ENCODE measurements at places on chromosomes 12 and 14.
A peak's percentile ranks its signal among the peaks of the same experiment; 100 is the strongest.

- DNase-seq = no peak
Measured at GRCh38 chr14:77598366-77599070, 17.9 kb downstream of the SPTLC2 start.

GRCh38 chr12:33942172-33942571, 80.1 kb upstream of the ALG10 start:
- DNase-seq = no peak

DNA sequence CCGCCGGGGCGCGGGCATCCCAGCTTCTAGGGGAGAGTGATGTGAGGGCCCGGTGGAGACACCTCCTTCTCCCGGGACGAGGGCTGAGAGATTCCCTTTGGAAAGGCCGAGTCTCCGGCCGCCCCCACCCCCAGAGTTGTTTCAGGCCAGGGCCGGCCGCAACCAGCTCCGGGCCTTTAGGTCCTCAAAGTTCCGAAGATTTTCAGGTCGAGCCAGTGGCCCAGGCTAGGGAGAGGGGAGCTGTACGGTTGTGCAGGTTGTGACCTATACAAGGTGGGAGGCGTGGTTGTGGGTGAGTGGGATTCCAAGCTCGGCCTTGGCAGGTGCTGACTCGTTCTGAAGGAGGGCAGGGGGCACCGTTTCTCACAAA, 18.4 kb upstream of the ANKRD33 start:
- no peak for DNase-seq

GRCh38 chr14:64663174-64663573, 41.0 kb upstream of the PLEKHG3 start:
- no peak for DNase-seq

DNA sequence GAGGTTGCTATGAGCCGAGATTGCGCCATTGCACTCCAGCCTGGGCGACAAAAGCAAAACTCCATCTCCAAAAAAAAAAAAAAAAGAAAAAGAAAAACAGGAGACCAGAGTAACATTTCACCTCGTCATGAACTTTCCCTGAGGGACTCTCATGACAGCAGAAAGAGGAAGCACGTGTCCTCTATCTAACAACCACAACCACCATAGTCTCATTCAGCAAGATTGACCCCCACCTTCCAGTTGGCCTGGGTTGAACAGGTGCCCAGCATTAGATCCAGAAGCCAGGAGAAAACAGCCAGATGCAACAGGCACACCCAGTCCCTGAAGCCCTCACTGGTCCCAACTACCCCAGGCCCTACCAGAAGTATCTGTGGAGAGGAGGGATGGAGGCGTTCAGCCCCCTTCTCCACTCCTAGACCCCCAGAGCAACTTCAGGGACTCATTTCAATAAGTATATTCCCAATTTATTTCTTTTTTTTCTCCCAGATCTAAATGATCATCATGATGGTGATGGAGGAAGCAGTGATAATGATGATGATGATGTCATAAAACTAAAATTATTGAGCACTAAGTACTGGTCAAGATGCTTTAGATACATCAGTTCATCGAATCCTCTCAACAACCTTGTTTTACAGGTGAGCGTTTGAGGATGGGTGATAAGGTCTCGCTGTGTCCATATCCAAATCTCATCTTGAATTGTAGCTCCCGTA, 235.0 kb downstream of the EFCAB11 start:
- DNase-seq = no peak

GRCh38 chr14:73289308-73289707, 52.0 kb downstream of the PAPLN start:
- no peak for DNase-seq

GRCh38 chr12:94873734-94874517, 129.6 kb downstream of the NDUFA12 start:
- no peak for DNase-seq

- no peak for DNase-seq
Measured at GRCh38 chr12:25242981-25243679, 7.6 kb downstream of the KRAS start.

GRCh38 chr12:25130741-25131188, 64.2 kb downstream of the DNAI7 start:
- no peak for DNase-seq

- DNase-seq = no peak
Measured at GRCh38 chr12:56873382-56873781, 60.8 kb downstream of the SDR9C7 start.

DNA sequence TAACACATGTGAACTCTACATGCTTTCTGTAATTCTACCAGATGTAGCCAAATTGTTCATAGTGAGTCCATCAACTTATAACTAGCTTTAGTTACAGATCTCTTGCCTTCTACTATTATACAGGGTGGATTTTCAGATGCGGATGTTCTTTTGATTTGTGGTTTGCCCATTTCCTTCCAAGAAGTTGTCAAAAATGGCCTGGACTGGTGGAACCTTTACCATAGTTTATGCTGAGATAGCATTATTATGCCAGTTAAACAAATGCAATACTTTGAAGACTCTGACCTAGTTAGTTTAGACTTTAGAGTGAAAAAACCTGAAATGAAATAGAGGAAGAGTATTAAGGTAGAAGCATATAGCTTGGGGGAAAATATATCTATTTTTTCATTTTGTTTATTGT, 27.4 kb upstream of the CFL2 start:
- DNase-seq = no peak

DNA sequence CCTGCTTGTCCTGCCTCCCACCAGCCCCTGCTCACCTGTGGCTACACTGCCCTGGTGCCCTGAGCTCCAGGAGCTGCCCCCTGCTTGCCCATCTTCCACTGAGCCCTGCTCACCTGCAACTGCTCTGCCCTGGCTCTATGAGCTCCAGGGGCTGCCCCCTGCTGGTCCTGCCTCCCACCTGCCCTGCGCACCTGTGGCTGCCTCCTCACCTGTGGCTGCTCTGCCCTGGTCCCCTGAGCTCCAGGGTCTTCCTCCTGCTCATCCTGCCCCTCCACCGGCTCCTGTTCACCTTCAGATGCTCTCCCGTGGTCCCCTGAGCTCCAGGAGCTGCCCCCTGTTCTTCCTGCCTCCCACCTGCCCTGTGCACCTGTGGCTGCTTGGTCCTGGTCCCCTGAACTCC, 247.6 kb downstream of the TMEM121 start:
- no peak for DNase-seq

GRCh38 chr14:61608245-61609165, 86.8 kb upstream of the HIF1A start:
- no peak for DNase-seq

- peak; percentile 33 for DNase-seq
Measured at GRCh38 chr12:111444314-111444924, 38.7 kb downstream of the SH2B3 start.

DNA sequence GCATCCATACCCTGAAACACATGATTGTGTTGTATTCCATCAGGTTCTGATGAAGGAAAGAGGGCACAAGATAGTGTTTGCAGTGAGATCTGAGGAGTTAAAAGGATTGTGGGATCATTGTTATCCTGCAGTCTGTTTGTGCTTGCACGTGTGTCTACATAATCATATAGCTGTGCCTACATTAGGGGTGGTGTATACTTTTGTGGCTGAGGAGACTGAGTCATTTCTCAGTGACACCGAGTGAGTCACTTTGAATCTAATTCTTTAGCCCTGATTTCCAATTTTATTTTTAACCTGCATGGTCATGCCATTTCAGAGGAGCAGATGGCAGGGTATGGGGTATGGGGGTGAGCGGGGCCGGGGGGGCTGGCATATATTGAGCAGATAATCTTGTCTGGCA, 133.2 kb downstream of the ANO4 start:
- no peak for DNase-seq

GRCh38 chr12:3161861-3162260, 84.7 kb downstream of the TSPAN9 start:
- no peak for DNase-seq

DNA sequence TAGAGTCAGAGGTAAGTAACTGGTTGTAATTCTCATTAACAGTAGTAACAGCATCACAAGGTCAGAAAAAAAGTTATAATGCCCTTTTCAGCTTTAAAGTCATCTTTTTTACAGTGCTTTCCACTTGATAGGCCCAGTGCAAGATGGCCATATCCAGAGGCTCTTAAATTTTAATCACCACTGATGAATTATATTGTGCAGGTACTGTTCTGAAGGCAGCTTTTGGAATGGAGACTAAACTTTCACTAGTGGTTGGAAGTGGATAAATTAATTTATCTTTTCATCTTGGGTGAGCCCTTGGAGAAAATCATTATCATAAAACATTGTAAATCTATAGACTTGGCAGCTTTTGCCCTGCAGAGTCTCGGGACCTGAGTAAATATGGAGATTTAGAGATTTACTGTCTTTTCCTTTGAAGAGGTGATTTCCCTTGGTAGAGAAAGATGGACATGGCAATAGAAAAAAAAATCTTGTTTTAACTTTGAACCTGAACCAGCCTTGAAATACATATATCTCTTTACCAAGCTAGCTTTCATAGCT, 969.1 kb upstream of the NOVA1 start:
- DNase-seq = no peak

DNA sequence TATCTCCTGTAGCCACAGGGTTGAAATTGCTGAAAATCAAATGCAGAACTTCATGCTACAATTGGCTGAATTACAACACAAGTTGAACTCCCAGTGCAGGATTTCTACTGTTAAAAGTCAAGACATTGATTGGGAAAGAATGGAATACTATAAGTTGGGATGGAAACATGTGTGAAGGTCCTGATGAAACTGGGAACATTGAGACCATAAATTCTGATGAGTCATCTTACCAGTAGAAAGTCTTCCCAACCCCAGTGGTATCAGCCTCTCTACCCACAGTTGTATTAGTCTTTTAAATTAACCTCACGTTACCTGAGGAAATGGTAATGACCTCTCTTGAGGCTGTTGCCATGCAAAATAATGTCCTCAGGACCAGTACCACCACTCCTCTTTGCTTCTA, 27.4 kb upstream of the DYRK2 start:
- no peak for DNase-seq

GRCh38 chr12:92123780-92124688, 21.6 kb downstream of the BTG1 start:
- DNase-seq = no peak

- no peak for DNase-seq
Measured at GRCh38 chr12:45890276-45890675, 100.1 kb downstream of the SCAF11 start.

GRCh38 chr14:77151918-77152588, 10.5 kb upstream of the ZDHHC22 start:
- no peak for DNase-seq

- no peak for DNase-seq
Measured at GRCh38 chr12:117926391-117926899, 42.3 kb downstream of the KSR2 start.

GRCh38 chr14:50964683-50965390, 20.6 kb upstream of the PYGL start:
- DNase-seq = no peak

- DNase-seq = no peak
Measured at GRCh38 chr12:106309671-106310505, 7.4 kb downstream of the TCP11L2 start.

GRCh38 chr14:57761800-57762199, 104.1 kb downstream of the SLC35F4 start:
- DNase-seq = no peak

DNA sequence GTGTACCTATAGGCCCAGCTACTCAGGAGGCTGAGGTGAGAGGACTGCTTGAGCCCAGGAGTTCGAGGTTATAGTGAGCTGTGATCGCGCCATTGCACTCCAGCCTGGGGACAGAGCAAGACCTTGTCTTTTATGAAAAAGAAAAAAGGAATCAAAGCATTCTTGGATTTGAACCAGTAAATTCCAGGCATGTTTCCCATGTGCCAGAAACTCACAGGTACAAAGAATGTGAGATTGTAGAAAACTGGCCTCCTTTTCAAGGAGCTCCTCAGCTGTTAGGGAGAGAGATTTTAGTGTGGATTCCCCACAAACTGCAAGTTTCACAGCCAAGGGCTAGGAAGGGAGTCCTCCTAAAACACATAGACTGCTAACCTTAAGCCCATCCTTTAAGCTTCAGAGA, 95.0 kb downstream of the FOXN4 start:
- no peak for DNase-seq

DNA sequence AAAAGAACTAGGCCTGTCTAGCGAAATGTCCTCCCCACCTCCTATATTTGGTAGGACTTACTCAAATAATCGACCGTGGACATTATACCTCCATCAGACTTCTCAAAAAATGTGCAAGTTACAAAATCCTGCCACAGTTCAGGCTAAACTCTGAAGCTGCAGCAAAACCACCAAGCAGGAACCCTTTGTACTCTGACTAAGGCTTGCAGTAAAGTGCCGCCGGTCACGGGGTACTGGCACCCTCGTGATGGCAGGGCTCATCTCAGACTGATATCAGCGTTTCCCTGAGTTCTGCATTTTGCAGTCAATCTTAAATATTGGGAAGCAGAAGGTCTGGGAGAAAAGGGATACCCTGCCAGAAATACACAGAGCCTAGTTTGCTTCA, 17.1 kb downstream of the SLC11A2 start:
- peak; percentile 28 for DNase-seq

GRCh38 chr12:62899568-62900390, 35.2 kb downstream of the PPM1H start:
- DNase-seq = no peak

DNA sequence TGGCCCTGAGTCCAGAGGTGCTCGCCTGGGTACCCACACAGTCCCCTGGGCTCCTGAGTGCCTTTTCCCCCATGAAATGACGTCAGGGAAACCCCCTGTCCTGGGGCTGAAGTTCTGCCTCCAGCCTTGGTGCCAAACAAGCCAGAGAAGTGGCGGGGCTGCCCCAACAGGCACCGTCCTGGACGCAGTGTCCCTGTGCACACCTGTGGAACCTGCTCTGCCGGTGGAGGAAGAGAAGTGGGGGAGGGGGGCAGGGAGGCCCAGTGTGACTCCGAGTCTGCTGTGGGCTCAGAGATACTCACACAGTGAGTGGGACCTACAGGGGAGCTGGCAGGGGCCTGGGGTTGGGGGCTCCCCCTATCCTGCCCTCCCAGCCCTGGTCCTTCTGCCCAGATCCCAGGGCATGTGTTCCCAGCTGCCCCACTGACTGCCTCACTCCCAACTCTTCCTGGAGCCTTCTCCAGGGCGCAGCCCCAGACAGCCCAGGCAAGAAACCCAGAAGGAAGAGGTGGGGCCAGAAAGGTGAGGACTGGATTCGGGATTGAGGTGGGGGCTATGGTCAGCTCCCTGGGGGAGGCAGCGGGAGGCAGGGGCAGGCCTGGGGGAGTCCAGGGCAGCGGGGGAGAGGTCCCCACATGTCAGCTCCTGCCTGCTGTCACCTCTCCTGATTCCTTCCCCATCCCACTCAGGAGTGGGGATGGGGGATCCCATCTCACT, 24.7 kb downstream of the CCDC85C start:
- DNase-seq = no peak
